Neural crest cell (in vitro differentiated cells): ENCODE measurements at places on chromosomes 6 and 20. TPM values are rescaled to one million over a fixed set of nuclear protein-coding genes. Genes with fewer than 3 reads are reported as not detected.

GRCh38 chr6:76790881-76791280 is 672.4 kb downstream of the HTR1B start:
- H3K4me3 ChIP-seq: no peak overlapping the region
- peaks cover 2% of the 10 kb centered on the region for H3K27me3 ChIP-seq
- DNase-seq: no peak
- no peak overlapping the region for H3K27ac ChIP-seq
- no peaks in the 10 kb centered on the region for H3K4me1 ChIP-seq
- no peaks in the 10 kb centered on the region for H3K36me3 ChIP-seq

GRCh38 chr6:29525311-29525639 is 34.3 kb downstream of the UBD start:
- H3K4me1 ChIP-seq: no peaks in the 10 kb centered on the region
- no peak overlapping the region for H3K4me3 ChIP-seq
- H3K27ac ChIP-seq: no peak overlapping the region
- H3K36me3 ChIP-seq: peaks cover 5% of the 10 kb centered on the region
- H3K27me3 ChIP-seq: no peaks in the 10 kb centered on the region

The CD109 gene
- total RNA-seq: 0.73 and 0.84 TPM in 2 replicates

GRCh38 chr20:1965520-1966351 is 28.1 kb downstream of the PDYN start:
- H3K4me3 ChIP-seq: no peak overlapping the region
- peaks cover 60% of the 10 kb centered on the region for H3K27me3 ChIP-seq
- H3K4me1 ChIP-seq: peaks cover 11% of the 10 kb centered on the region

- H3K4me3 ChIP-seq: no peak overlapping the region
- no peaks in the 10 kb centered on the region for H3K27me3 ChIP-seq
Measured at GRCh38 chr20:24816907-24817306, 132.2 kb upstream of the CST7 start.

- no peak overlapping the region for H3K4me3 ChIP-seq
- H3K27me3 ChIP-seq: peaks cover 6% of the 10 kb centered on the region
- H3K36me3 ChIP-seq: no peaks in the 10 kb centered on the region
- no peak for DNase-seq
Measured at GRCh38 chr20:45320948-45321595, 13.0 kb upstream of the MATN4 start.

DNA sequence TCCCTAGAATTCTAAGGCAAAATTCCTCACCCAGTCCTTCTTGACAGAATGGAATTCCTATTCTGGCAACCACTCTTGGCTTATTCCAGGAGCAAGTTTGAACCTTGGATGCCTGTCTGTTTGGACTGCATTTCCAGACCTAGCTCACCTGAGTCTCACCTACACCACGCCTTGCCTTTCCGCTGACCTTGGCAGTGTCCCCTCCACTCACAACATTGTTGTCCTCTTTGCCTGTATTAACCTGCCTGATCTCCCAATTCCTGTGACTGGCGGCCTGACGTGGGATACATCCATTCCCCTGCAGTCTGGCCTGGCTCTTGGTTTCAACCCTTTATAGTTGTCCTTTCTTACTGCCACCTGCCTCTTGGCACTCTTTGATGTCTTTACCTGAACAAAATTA is 281.4 kb upstream of the SOX4 start:
- H3K27ac ChIP-seq: peak overlapping the region; percentile 79
- peaks cover 40% of the 10 kb centered on the region for H3K4me1 ChIP-seq
- H3K4me3 ChIP-seq: no peak overlapping the region
- no peaks in the 10 kb centered on the region for H3K27me3 ChIP-seq
- no peaks in the 10 kb centered on the region for H3K36me3 ChIP-seq

DNA sequence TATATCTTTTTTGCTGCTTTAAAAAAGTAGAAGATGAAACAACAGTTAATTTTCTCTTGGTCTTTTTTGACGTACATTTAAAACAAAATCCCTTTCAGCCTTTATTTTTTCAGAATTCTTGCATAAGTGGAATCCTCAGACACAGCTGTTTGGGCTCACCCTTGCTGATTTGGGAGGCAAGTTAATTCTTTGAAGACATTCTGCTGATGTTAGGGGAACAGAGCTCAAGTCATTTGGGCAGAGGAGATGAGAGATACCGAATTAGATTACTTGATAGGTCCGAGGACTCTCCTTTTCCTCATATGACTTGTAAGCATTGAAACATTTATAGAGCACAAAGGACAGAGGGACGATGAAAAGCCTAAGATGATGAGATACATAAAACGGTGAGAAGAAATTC is 567.9 kb upstream of the CITED2 start:
- peak overlapping the region; percentile 3 for H3K27ac ChIP-seq
- no peak overlapping the region for H3K4me3 ChIP-seq
- H3K27me3 ChIP-seq: no peaks in the 10 kb centered on the region
- peaks cover 2% of the 10 kb centered on the region for H3K36me3 ChIP-seq
- peaks cover 62% of the 10 kb centered on the region for H3K4me1 ChIP-seq

The ADGRF4 gene
- total RNA-seq: not detected in 2 replicates
